GM10248 (cell line): ENCODE measurements at places on chromosomes 16 and 17.
A peak's percentile ranks its signal among the peaks of the same experiment; 100 is the strongest.

- DNase-seq, result no peak
Observed at GRCh38 chr17:38539386-38539785, 66.4 kb downstream of the SRCIN1 start.

- no peak for DNase-seq
Observed at GRCh38 chr16:53081032-53081424, 26.2 kb downstream of the CHD9 start.

DNA sequence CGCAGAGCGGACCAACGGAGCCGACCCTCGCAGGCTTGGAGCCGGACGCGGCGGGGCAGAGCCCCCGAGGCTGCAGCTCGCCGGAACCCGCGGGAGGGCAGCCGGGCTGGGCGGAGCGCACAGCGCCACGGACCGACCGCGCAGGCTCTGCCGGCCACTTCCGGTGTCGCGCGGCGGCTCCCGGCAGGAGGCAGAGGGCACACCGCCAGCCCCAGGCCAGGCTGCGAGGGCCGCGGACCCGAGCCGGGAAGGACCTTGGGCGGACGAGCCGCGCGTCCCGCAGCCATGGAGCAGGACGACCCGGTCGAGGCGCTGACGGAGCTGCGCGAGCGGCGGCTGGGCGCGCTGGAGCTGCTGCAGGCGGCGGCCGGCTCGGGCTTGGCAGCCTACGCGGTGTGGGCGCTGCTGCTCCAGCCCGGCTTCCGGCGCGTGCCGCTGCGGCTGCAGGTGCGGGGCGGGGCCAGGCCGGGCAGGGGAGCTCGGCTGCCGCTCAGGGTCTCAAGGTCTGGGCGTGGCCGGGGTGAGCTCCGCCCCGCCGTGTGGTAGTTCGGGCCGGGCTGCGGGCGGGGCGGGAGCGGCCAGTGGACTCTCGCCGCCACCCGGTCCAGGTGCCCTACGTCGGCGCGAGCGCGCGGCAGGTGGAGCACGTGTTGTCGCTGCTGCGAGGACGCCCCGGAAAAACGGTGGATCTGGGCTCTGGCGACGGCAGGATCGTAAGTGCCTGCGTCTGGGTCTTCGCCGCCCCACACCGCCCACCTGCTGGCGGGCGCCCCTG lies at the start of gene ANTKMT:
TSS of gene ANTKMT (plus strand) at position 157 of the 775 bp plus-strand sequence. CDS start at position 286, 129 bp downstream.
- DNase-seq, result peak; percentile 91

DNA sequence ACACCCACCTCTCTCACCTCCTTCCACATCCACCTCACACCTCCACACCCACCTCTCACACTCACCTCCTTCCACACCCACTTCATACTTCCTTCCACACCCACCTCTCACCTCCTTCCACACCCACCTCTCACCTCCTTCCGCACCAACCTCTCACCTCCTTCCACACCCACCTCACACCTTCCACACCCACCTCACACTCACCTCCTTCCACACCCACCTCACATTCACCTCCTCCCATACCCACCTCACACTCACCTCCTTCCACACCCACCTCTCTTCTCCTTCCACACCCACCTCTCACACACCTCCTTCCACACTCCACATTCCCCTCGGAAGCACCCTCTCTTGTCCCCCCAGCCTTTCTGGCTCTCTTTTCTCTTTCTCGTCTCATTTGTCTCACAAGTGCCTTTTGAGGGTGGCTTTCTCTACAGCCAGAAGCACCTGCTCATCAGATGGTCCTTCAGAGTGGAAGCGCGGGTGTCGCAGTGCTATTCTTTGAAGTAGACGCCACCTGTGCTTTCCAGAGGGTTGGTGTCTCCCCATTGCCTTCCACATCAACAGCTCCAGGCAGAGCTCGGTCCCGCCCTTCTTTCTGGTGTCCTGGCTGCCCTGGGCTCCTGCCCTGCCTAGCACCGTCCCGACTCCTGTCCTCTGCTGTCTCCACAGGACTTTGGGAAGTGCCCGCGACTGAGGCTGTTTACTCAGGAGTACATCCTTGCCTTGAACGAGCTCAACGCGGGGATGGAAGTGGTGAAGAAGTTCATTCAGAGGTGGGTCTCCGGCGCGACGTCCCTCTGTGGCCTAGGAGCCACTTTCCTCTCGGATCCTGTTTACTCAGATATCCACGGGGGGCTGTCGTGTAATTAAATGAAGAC lies 109.4 kb upstream of the PLCG2 start:
- no peak for DNase-seq

- DNase-seq, result peak; percentile 83
Observed at GRCh38 chr17:6831661-6832263, at the start of gene TEKT1. TSS of gene TEKT1 (minus strand) at chr17:6831729. CDS start at chr17:6830376, 1,353 bp downstream.

GRCh38 chr16:46853713-46854443 lies 22.9 kb upstream of the C16orf87 start:
- DNase-seq, result peak; percentile 78

- DNase-seq, result no peak
Observed at GRCh38 chr17:71828182-71828596, 292.6 kb upstream of the SOX9 start.

DNA sequence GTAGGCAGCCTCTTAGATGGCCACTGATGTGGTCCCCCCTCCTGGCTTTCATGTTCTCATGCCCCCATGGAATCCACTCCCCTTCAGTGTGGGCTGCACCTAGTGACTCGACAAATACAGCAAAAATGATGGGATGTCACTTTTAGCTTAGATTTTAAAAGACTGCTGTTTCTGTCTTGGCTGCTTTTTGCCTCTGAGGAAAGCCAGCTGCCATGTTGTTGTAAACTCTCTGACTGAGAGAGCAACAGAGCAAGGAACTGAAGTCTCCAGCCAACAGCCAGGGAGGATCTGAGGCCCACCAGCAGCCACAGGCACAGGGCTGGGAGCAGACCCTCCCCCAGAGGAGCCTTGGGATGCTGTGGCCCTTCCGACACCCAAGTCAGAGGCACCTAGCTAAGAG lies 60.6 kb upstream of the MARCHF10 start:
- no peak for DNase-seq

DNA sequence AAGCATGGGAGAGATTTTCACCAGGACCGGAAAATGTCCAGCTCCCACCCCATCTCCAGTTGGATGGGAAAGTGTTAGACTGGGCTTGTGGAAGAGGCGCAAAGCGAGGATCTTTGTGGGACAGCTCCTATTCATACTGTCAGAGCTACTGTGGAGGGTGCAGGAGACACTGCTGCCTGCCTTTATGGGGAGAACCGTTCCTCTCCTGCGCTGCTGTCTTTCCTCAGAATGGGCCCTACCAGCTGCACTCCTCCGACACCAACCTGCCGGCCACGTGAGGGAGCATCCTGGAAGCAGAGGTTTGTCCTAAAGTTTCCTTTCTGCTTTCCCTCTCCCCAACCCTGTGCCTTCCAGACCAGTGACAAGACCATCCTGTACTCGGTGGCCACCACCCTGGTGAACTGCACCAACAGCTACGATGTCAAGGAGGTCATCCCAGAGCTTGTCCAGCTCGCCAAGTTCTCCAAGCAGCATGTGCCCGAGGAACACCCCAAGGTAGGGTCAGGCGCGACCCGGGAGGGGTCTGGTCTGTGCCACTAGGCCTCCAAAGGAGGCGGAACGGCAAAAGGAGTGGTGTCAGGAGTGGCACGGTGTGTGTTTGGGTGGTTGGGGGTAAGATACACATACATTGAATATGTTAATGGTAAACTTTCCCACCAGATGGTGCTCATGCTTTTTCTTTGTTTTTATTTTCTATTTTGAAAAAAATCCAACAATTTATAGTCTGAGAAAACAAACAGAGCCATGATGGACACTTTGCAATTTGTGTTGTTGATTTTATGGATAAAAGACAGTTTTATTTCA lies 23.0 kb downstream of the SLC35G3 start:
- DNase-seq, result peak; percentile 53

DNA sequence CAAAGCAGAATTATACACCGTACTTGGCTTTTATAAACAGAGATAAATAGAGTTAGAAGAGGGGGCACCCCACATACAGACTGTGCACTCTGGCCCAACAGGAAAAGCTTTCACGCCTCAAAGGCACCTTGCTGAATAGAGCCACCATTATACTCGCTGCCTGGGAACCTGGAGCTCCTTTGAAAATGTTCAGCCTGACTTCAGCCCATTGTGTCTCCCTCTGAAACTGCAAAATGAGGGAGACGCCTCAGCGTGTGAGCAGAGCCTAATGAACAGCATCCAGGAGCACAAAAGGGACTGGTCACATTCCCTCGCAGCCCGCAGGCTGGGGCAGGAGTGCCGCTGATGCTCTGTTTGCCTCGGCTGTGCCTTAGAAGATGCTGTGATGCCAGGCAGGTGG lies 46.3 kb downstream of the ABCC12 start:
- DNase-seq, result no peak

GRCh38 chr16:83599789-83600462 lies 207.9 kb upstream of the HSBP1 start:
- no peak for DNase-seq

GRCh38 chr16:88550246-88550661 lies 19.9 kb upstream of the ZC3H18 start:
- DNase-seq, result no peak

- DNase-seq, result no peak
Observed at GRCh38 chr17:79573196-79573896, 37.5 kb downstream of the RBFOX3 start.

- DNase-seq, result no peak
Observed at GRCh38 chr16:50614955-50615724, 66.0 kb downstream of the SNX20 start.

DNA sequence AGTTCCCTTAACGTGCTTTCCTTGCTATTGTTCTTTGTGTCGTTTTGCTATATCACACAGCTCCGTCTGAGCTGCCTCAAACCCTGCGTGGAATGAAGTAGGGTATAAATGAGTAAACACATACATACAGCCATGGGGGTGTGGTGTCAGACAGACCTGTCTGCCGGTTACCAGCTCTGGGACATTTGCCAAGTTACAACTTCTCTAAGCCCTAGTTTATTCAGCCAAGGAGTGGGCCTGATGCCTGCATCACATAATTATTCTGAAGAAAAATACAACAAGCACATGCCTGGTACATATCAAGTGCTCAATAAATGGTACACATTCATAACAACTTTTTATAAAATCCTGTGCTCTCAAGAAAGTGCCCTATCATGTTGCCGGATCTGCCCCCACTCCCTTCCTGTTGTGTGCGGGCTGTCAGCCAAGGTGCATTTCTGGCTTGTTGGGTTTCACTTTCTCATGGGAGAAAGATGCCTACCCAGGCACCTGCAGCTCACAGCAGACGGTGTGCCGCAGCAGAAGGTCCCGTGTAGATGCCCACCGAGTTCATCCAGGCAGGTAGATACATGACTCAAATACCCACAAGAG lies 30.5 kb downstream of the SMPD3 start:
- DNase-seq, result peak; percentile 74

GRCh38 chr16:46976550-46976949 lies 3.1 kb upstream of the DNAJA2 start:
- no peak for DNase-seq

- DNase-seq, result no peak
Observed at GRCh38 chr16:78926723-78927210, 673.8 kb downstream of the MAF start.

GRCh38 chr17:36808180-36808661 lies 129.1 kb upstream of the LHX1 start:
- no peak for DNase-seq

- no peak for DNase-seq
Observed at GRCh38 chr17:77227461-77228240, 86.9 kb downstream of the SEC14L1 start.

DNA sequence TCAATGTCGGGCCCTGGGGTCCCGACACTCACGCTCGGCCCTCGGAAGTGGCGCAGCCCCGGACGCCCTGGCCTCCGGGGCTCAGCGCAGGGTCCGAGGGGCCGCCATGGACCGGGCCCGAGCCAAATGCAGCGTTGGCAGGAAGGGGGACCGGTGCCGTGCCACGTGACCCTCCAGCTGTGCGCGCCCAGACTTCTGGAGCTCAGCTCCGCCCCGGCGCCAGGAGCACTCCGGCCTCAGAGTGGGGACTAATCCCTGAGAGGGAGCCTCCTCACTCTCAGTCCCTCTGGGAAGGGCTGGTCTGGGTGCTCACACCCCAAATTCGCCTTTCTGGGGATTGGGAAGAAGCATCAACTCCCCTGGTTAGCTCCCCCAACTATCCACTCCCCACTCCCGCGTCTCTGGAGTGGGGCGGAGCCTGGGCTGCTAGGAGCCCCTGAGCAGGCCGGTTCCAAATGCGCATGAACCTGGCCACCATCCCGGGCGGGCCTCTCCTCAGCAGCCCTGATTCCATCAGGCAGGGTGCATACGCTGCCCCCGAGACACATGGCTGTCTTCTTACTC lies at the start of gene B3GNT9:
TSS of gene B3GNT9 (minus strand) at position 166 of the 564 bp plus-strand sequence. CDS start 513 bp downstream, outside the sequence.
- peak; percentile 75 for DNase-seq

GRCh38 chr16:64304951-64305350 lies 816.9 kb downstream of the CDH11 start:
- no peak for DNase-seq

GRCh38 chr17:66467766-66468165 lies 165.4 kb downstream of the PRKCA start:
- DNase-seq, result no peak

- DNase-seq, result no peak
Observed at GRCh38 chr17:36608794-36609497, 7.6 kb downstream of the MRM1 start.

DNA sequence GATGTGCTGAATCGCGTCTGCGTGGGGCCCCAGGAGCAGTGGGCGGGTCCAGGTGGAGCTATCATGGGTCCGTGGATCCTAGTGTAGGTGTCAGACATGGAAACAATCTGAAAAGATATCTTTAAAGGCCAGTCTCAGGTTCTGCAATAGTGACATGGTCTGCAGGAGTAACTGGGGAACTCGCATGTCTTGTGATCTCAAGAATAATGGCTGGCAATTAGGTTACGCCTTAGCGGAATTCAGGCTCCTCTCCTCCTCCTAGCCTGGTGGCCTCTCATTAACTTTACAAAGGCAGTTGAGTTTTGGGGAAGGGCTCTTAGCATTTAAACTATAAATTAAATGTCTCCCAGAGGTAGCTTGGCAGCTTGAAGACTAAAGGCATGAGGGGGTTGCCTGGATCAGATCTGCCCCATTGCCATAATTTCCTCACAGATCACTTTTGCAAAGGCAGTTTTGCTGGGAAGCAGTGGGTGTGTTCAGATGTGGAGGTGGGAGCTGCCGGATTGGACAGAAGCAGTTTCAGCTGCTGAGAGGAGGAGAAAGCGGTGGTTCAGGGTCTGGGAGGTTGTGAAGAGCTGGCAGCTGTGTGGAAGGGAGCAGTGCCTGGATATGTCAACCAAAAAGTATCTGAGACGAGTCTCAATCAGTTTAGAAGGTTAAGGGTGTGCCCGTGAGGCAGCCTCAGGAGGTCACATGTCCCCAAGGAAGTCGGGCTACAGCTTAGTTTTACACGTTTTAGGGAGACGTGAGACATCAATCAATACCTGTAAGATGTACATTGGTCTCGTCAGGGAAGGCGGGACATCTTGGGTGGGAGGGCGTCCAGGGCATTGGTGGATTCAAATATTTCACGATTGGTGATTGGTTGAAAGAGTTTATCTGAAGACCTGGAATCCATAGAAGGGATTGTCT lies 2.7 kb downstream of the TBCD start:
- no peak for DNase-seq

DNA sequence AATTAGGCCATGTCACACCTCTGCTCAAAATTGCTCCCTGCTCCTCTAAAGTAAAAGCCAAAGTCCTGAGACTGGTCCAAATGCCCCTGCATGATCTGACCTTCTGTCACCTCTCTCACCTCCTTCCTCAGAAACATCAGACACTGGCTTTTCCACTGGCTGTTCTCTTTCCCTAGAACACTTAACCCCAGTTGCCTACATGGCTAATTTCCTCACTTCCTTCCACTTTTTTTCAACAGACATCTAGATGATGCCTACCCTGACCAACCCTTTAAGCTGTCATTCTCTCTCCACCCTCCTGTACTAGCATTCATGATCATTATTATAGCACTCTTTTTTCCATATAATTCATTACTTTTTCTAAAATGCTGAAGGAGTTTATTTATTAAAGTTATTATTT lies 31.0 kb downstream of the CCT6B start:
- DNase-seq, result no peak

- no peak for DNase-seq
Observed at GRCh38 chr17:5203178-5203907, 11.7 kb upstream of the ZNF594 start.
